Renal cortical epithelial cell (primary cell): ENCODE measurements at places on chromosomes 12 and 14.

DNA sequence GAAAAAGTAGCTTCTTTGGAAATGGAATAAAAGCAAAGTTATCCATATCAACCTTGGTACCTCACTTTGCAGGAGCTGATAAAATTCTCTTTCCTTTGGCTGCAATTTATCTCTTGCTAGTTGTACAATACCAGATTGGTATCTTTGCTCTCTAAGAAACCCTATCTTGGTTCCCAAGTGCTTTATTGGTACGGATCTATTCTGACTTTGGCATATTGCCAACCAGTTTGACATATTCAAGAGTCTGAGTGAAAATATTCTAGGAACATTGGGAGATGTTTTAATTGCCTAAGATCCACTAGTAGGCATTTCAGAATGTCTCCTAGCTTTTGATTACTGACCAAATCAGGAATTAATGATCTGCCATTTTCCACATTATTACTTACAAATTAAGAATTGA is 167.2 kb upstream of the ATP2B1 start:
- DNase-seq, result no peak

- DNase-seq, result peak; percentile 36
These were observed 164.2 kb upstream of the CLEC14A start for GRCh38 chr14:38420048-38420447.

- DNase-seq, result no peak
These were observed 12.7 kb upstream of the KRT78 start for GRCh38 chr12:52861511-52861910.

- DNase-seq, result no peak
These were observed 23.1 kb downstream of the MAX start for GRCh38 chr14:65079201-65079600.

DNA sequence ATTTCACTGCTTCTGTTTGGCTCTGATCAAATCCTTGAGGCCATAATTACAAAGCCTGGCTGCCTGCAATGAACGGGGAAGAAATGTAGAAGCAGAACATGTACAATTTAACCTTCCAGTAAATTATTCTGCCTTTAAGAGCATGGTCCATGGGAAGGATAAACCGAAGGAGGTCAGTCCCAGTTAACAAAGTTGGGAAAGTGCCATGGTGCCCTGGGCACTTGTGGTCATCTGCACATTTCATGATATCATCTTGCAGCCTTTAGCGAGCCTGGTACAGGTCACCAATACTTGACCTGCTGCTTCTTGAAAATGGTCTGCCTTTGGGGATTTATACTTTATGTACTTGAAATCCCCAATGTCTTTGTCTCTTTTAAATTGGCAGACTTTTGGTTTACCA is 175.9 kb upstream of the KITLG start:
- DNase-seq, result peak; percentile 58

DNA sequence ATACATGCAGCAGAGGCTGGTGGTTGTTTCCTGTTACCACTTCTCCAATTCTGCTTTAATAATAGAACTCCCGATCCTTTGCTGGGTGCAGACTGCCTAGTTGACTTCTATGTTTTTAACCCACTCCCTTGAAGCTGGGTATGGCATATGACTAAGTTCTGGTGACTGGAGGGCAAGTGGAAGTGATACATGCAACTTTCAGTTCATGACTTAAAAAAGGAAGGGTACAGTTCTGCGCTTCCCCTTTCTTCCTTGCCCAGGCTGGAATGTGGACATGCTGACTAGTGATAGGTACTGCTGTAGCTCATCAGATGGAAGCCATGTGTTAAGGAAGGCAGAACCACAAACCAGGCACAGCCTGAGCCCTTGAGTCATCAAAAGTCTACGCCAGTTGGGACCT is 2.4 kb upstream of the A2M start:
- no peak for DNase-seq

- no peak for DNase-seq
These were observed 132.3 kb downstream of the PAPOLA start for GRCh38 chr14:96634481-96634880.

DNA sequence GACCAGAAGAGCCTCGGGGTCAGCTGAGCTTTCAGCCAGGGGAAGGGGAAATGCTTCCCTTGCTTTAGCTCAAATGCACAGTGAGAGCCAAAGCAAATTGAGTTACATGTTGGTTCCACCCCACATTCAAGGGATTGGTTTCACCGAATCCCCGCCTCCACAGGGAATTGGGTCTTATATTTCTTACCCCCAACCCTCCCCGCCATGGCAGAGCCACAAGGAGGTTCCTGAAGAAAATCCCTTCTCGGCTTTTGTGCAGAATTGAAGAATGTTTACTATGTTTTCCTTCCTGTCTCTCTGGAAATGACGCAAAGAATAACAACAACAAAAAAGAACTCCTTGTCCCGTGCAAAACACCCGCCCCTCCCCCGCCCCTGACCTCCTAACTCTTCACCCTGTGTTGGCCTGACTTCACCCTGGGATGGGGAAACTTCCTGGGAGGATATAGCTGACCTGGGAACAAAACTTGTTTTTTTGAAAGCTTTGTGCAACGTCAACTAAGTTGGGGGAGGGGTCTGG is 21.9 kb upstream of the CIPC start:
- peak; percentile 65 for DNase-seq

- DNase-seq, result no peak
These were observed 152.9 kb downstream of the SLC25A21 start for GRCh38 chr14:37019488-37019887.

DNA sequence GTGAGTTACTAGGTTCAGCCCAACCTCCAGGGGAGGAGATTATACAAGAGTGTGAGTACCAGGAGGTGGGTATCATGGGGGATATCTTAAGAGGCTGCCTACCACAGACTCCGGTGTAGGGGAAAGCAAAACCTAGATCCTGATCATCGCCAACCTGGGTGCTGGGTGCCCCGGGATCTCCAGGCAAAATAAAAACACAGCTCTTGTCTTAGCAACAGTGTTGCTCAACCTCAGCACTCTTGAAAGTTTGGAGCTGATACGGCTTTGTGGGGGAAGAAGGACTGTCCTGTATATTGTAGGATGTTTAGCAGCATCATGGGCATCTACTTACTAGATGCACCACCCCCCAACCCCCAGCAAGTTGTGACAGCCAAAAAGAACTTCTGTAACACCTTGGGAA is 74.5 kb downstream of the CCDC60 start:
- no peak for DNase-seq

- no peak for DNase-seq
These were observed 103.0 kb downstream of the BRMS1L start for GRCh38 chr14:35929186-35929585.

- no peak for DNase-seq
These were observed 53.4 kb downstream of the CYP46A1 start for GRCh38 chr14:99737451-99737951.

GRCh38 chr12:83573671-83574070 is 887.0 kb downstream of the TMTC2 start:
- peak; percentile 70 for DNase-seq

- peak; percentile 50 for DNase-seq
These were observed 52.0 kb downstream of the SLC38A4 start for GRCh38 chr12:46773586-46774321.

DNA sequence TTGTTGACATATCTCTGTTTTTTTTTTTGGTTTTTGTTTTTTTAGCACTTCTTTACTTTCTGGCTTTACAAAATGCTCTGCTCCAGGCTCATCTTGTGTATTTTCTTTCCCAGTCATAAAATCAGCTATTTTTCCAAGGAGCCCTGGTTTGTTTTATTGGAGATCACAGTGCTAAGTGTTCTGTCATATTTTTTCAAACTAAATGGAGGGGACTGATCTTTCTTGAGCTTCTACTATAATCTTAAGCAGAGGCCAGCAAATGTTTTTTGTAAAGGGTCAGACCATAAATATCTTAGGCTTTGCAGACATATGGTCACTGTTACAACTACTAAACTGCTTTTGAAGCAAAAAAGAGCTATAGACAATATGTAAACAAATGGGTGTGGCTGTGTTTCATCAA is 30.6 kb upstream of the LIN7A start:
- no peak for DNase-seq

- DNase-seq, result no peak
These were observed 159.4 kb downstream of the SPTSSA start for GRCh38 chr14:34302654-34303053.
